Mucosa of descending colon (tissue), 3 donors: ENCODE measurements at places on chromosomes 6 and 20.

DNA sequence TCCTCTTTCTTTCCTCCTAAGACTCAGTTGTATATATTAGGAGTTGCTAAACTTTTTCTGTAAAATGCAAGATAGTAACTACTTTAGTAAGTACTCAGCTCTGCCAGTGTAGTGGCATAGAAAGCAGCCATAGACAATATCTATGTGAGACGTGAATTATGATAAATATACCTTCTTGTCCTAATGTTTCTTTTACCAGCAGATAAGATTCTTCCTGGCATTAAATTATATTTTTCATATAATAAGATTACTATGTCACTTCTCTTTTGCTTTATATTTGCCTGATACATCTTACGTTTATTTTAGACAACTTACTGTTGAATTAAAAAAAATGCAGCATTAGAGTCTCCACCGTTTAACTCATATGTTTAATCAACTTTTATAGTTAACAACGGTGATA lies 51.7 kb downstream of the HDGFL1 start:
- no peak for DNase-seq

GRCh38 chr6:170366248-170366960 lies 59.8 kb downstream of the FAM120B start:
- DNase-seq = no peak

DNA sequence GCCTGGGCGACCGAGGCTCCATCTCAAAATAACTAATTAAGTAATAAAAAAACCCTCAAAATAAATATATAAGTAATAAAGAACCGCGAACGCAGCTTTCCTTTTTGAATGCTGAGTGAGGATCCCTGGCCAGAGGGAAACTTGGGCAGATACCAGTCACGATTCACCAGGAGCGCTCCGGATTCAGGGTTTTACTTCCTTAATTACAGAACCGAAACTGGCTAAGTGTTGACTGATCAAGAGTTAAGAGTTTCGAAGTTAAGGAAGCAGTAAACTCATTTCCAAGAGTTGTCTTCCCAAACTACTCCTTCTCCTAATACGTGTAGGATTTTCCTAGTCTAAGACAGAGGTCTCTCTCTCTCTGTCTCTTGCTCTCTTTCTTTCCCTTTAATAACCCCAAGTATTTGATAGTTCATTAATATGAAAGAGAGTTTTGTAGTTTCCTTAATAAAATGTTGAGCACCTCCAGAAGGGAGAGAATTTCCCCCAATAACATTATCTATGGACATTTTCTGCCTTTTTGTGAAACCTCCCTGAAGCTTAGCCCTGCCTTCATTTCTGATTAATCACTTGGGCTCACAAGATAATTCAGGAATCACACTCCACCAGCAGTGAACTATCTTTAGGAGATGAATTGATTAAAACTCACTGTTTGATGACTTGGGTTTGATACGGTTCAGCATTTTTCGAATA lies 61.4 kb upstream of the ZNF217 start:
- no peak for DNase-seq

DNA sequence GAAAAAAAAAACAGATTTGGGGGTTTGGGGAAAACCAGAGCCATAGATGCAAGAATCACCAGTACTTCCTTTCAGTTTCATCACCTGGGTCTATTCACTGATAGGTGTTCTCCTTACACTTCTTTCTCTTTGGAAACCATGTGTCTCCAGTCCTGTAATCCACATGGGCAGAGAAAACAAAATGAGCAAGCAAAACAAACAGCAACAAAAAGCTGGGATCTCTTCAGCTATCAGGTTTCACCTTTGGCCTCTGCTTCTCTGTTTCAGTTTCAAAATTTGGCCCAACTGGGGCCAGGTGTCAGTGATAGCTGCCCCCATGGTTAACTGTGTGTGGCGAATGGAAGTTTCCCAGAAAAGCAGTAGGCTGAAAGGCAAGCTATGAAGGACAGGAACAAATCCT lies 220.0 kb upstream of the THBS2 start:
- DNase-seq = no peak

DNA sequence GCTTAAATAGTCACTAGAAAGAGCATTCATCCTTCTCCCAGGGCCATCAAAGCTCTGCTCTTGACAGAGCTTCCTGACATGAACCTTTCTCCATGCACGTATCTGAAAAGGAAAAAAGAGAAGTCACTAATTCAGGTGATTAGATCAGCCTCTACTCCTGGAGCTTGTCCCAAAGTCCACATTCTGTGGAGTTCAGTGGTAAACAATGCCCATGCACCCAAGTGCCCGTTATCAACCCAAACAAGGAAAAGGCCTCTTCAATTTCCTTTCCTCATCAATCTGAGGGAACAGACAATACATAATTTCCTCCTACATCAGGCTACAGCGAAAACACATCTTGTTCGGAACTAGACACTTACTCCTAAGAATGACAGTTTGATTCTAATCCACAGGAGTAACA lies 129.2 kb upstream of the PCSK2 start:
- DNase-seq = no peak

- no peak for DNase-seq
These were observed 456.4 kb downstream of the COL12A1 start for GRCh38 chr6:74749211-74750147.

GRCh38 chr20:31644701-31645100 lies 7.0 kb downstream of the COX4I2 start:
- no peak for DNase-seq

- no peak for DNase-seq
These were observed 63.6 kb upstream of the SYNDIG1 start for GRCh38 chr20:24405810-24406209.

DNA sequence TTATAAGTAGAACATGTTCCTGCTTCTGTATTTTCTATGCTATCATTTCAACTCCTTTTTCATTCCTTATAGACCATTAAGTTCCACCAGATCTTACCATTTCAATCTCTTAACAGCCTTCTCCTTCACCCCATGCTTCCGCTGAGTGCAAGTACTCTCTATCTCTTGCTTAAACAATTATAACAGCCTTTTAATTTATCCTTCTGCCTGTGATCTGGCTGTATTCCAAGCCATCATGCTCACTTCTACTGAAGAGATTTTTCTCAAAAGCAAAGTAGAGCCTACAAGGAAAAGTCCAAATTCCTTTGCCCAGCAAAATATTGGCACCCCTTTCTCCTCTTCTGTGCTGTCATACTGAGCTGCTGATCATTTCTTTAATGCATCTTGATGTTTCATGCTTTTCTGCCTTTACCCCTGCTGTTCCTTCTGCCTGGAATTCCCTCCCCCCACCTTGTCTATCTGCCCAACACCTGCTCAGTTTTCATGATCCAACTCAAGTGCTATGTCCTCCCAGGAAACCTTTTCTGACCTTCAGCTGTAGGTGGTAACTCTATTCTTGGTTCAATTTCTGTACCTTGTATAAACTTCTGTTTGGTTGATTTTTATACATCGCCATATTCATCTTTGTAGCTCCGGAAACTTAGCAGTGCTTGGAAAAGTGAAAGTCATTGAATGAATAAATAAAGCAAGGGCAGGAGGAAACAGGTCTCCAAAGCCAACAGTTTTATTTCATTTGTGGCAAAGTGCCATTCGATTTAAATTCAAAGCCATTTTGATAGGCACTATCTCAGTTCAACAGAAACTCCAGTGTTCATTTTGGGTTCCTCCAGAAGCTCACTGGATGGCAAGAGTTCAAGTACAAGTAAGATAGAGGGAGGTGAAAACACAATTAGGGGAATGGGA lies 10.5 kb upstream of the BMP2 start:
- no peak for DNase-seq

DNA sequence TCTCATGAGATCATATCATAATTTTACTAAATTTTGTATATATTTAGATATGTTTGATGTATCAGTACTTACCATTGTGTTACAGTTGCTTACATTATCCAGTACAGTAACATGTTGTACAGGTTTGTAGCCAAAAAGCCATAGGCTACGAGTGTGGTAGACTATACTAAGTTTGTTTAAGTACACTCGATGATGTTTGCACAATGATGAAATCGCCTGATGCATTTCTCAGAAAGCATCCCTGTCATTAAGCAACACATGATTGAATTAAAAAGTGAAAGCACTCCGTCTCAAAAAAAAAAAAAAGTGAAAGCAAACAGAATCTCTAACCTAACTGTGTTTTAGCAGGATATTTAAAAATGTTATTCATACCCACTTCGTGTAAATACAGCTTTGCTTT lies 104.9 kb upstream of the TFAP2D start:
- DNase-seq = no peak

DNA sequence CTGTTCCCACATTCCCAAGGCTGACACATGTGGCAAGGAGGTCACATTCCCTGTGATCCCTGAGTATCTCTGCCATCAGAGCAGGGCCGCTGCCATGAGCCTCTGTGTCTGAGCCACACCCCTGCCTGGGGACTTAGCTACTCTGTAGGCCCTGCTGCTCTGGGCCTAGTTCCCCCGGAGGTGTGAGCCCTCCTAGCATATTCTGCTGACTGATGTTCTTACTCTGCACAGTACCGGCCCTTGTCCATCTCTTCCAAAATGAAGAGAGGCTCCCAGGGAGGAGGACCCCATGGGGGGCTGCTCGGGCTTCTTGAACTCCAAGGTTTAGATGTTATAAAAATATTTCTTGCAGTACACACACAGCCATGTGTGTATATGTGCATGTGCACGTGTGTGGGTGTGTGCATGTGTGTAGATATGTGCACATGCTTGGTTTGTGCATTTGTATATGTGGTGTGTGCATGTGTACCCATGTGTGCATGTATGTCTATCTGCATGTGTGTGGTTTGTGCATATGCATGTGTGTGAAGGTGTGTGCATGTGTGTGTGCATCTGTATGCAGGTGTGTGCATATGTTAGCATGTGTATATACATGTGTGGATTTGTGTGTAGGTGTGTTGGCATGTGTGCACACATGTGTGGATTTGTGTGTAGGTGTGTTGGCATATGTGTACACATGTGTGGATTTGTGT lies 101.2 kb downstream of the ERMARD start:
- DNase-seq = no peak

DNA sequence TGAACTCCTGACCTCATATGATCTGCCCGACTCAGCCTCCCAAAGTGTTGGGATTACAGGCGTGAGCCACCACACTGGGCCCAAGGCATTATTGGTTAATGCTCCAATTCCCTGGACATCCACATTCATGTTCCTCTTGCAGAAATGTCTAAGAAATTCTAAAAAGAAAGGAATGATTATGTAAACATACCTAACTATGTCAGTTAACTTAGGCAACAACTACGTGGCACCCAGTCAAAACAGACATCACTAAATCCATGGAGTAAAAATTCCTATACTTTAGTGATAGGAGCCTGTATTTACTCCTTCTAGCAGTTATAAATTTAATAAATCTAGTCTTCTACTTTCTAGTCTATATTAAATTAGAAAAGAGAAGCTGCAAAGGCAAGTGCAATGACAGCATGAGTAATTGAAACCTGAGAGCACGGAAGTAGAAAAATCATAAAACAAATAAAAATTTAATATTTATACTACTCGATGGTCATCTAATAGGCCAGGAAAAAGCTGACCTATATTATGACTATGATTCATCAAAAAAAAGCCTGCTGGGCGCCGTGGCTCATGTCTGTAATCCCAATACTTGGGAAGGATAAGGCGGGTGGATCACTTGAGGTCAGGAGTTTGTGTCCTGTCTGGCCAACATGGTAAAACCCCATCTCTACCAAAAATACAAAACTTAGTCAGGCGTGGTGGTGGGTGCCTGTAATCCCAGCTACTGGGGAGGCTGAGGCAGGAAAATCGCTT lies 4.2 kb downstream of the AHI1 start:
- no peak for DNase-seq

DNA sequence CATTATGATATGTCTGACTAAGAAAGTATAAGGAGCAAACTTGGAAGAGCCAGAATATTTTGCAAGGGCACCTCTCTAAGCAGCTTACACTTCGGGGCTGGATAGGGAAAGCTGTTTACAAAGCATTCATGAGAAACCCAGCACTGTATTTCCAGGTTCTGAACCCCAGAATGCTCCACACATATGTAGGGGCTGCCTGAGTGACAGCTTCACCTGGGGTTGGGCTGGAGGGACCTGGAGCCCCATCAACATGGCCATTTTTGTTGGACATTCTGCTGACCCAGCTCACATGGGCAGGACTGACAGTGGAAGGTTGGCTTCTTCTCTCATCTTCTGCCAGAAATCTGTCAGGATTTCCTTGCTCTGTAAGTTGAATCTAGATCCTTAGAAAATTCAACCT lies 197.1 kb upstream of the SSTR4 start:
- no peak for DNase-seq

DNA sequence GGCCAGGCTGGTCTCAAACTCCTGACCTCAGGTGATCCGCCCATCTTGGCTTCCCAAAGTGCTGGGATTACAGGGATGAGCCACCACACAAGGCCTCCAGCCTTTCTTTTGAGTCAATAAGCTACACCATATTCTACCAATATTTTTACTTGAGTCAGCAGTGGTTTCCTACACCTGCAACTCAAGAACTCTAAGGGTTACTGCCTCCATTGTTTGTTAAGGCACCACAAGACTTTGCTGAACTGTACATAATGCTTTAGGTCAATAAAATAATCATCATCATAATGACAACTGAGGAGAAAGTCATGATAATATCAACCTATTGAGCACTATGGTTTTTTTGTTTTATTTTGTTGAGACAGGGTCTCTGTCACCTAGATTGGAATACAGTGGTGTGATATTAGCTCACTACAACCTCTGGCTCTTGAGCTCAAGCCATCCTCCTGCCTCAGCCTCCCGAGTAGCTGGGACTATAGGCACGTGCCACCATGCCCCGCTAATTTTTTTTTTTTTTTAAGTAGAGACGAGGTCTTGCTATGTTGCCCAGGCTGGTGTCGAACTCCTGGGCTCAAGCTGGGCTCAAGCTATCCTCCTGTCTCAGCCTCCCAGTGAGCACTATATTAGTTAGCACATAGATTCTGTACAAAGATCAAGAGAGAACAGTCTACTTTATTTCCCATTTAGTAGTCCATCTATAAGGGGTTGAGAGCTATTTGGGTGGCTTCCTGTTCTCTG lies 34.9 kb upstream of the ZMYND8 start:
- no peak for DNase-seq

- no peak for DNase-seq
These were observed 211.9 kb downstream of the CDH26 start for GRCh38 chr20:60170116-60170515.

GRCh38 chr6:113662688-113663333 lies 194.3 kb upstream of the MARCKS start:
- DNase-seq = no peak

GRCh38 chr6:23790756-23791155 lies 335.3 kb upstream of the NRSN1 start:
- no peak for DNase-seq

GRCh38 chr6:70107852-70108629 lies 194.8 kb downstream of the COL9A1 start:
- no peak for DNase-seq
